Fibroblast of lung (primary cell): ENCODE measurements at places on chromosomes 16 and 17.

DNA sequence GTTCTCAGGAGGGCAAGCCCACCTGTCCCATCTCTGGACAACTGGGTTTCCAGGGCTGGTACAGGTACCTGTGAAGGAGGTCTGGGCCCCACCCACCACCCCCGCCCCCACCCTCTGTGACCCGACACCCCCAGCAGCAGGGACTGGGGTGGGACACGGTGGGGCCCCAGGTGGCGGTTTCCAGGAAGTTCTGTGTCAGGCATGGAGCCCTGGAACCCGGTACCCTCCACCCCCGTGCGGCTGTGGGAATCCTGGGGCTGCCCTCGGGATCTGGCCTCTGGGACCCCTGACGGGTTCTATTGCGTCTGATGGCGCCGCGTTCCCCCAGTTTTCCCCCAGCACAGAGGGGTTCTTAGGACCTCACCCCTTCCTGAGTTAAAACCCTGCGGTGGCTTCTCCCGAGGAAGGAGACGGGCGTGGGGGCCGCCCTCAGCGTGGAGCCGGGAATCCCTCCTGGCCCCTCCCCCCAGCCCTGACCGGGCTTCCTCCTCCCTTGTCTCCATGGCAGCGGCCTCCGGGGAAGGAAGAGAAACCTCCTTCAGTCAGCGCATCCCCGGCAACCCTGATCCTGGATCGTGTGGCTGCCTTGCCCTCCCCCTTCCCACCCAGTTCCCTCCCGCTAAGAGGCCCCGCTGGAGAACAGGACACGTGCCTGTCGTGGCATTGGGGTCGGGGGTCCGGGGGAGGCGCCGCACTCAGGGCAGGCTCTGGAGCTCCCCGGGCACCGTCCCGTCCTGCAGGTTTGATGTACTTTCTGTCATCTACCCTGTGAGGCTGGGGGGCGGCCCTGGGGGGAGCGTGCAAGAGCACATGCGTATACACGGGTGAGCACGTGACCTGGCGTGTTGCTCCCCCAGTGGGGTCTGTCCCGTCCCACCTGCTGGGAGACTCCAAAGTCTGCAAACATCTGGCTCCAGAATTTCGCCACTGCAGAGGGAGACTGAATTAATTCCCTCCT, 30.3 kb downstream of the CACNA1H start:
- no peaks in the 10 kb centered on the region for H3K36me3 ChIP-seq
- peak; percentile 47 for DNase-seq
- H3K4me3 ChIP-seq: no peak overlapping the region
- H3K27ac ChIP-seq: no peak overlapping the region

- H3K4me3 ChIP-seq: no peak overlapping the region
- no peak overlapping the region for H3K27ac ChIP-seq
- H3K36me3 ChIP-seq: peaks cover 20% of the 10 kb centered on the region
- H3K27me3 ChIP-seq: no peaks in the 10 kb centered on the region
Measured at GRCh38 chr16:20859699-20860098, 40.5 kb downstream of the DCUN1D3 start.

DNA sequence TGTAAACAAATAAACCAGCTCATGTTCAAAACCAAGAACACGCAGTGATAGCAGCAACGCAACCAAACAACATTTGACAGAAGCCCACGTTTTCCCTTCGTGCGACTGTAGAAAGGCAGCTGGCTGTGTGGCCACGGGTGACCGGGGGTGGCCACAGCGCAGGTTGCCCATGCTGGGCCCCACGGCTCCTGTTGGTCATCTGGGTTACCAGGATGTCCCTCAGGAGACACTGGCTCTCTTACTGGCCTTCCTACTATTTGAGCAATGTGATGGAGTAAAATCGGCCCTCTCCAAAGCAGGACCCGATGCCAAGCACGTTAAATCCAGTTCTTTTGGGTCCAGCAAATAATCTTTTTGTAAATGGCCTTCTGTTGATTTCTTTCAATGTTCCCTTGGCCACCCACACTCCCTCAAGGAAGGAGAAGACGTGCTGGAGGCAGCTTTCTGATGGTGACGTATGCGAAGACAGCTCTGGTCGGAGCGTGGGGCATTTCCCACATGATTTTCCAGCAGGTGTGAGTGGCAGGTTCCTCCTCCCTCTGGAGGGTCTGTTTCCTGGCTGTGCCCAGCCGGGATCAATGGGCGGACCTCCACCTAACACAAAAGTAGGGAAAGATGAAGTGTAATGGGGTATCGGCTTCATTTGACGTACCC, 143.1 kb upstream of the CHMP6 start:
- H3K36me3 ChIP-seq: peaks cover 5% of the 10 kb centered on the region
- H3K27me3 ChIP-seq: no peaks in the 10 kb centered on the region
- H3K4me1 ChIP-seq: no peaks in the 10 kb centered on the region
- no peak overlapping the region for H3K27ac ChIP-seq
- H3K4me3 ChIP-seq: no peak overlapping the region
- no peak for DNase-seq

DNA sequence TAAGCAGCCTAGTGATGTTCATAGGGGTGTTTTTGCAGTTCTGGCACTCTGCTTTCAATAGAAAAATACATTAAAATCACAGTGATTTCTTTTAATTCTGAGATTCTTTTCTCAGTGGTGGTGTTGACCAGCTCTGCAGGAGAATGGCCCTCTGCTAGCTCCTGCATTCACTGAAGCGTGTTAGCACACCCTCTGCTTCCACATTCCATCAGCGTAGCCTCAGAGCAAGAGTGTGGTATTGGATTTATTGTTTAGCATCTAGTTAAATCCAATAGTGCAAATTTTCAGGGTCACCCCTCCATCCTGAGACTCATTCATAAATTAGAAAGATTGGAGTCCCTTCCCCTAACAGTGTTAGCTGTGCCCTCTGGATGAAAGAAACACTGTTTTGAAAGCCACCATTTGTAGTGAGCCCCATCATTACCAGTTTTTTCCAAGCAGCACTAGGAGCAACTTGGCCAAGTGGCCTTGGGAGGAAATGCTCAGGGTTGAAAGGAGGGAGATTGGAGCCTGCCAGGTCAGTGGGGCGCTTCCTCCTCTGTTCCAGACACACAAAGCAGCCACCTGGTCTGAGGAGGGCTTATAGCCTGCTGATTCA, 45.7 kb downstream of the B9D1 start:
- H3K27ac ChIP-seq: peak overlapping the region; percentile 7
- no peak overlapping the region for H3K4me3 ChIP-seq
- H3K27me3 ChIP-seq: no peaks in the 10 kb centered on the region
- H3K36me3 ChIP-seq: peaks cover 14% of the 10 kb centered on the region
- H3K4me1 ChIP-seq: peaks cover 6% of the 10 kb centered on the region

DNA sequence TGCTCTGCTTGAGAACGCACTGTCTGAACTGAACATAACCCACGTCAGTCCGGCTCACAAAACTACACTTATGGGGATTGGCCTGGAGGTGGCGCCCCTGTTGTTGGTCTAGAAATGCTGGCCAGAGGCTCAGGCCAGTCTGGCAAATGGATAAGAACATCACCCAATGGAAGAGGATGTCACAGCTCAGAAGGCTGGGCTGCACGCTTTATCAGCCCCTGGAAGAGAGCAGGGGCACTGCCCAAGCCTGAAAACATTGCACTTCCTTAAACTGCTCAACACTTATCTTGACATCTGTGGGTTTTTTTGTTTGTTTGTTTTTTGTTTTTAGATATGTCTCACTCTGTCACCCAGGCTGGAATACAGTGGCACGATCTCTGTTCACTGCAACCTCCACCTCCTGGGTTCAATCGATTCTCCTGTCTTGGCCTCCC, 24.8 kb upstream of the BPTF start:
- no peaks in the 10 kb centered on the region for H3K4me1 ChIP-seq
- H3K27me3 ChIP-seq: no peaks in the 10 kb centered on the region
- DNase-seq: peak; percentile 80
- H3K27ac ChIP-seq: no peak overlapping the region
